Glomerular endothelial cell (primary cell): ENCODE measurements at places on chromosomes 2 and 18. TPM values are rescaled to one million over a fixed set of nuclear protein-coding genes. Genes with fewer than 3 reads are reported as not detected.

FIGLA gene
- total RNA-seq = not detected in 2 replicates

HTR2B gene
- total RNA-seq = 0.19 and 1.2 TPM in 2 replicates

GRCh38 chr2:217755027-217755745, 247.6 kb downstream of the TNS1 start:
- DNase-seq = no peak

DNA sequence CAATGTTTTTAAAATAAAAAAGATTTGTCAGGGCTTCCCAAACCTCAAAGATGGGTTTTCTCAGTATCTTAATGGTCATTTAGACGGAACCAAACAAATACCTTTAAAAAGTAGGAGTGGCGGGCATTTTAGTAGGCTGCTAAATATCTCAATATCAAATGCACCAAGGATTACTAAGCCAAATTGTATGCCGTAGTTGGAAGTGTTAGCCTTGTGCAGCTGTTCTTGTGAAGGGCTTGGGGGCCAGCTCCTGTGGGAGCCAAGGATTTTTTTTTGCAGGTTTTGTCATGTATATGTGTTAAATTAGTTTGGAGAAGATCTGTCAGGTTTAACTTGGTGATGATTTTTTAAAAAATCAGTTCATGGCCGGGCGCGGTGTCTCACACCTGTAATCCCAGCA, 52.1 kb downstream of the ACTR2 start:
- DNase-seq = no peak

GRCh38 chr18:7196421-7196820, 34.5 kb upstream of the LRRC30 start:
- no peak for DNase-seq
